ENCODE measurements at places on chromosomes 1 and 21.

DNA sequence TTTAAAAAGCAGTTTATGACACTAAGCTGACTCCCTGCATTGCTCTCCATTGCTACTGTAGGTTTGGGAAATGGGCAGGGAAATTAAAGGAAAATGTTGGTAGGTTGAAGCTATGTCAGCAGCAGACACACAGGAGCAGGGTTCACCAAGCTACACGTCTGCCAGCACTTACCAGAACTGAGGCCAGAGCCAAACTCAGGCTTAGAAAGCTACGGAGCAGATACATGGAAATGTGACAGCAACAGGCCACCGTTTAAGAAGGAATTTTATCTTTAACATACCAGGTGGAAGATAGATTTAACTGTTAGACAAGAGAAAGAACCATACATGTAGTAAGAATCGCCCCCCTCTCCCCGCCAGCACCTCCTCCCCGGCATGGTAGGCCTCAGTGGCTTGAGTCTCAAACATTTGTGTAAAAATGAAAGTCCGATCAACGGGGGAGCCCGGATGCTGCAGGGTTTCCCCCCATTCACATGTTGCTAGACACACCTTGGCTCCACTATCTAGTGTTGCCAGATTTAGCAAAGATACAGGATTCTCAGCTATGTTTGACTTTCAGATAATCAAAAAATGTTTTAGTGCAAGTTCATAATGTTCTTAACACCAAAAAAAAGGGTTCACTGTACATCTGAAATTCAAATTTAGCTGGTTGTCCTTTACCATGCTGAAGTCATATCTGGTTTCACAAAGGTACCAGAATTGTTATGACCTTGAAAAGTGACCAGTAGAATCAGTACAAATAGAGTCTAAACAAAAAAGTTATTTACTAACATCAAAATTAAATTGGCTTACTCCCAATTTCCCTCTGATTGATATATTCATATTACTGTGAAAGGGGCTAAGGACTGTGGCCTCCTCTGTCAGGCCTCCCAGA lies 6.7 kb downstream of the OR2T11 start:
- DNase-seq = no peak

DNA sequence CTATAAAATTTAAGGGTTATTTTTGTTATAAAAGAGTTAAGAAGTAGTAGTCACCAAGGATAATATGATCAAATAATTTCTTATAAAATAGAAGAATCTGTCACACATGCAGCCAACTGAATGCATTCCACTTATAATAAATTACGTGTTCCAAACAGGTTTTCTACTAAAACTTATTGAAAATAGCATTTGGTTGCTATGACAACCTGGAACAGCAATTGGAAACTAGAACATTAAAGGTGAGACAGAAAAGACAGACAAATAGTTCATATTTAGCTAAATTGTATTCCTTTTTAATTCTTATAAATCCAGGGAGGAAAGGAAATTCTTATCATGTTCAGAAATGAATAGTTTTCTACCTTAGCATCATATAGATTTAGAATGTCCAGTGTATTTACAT lies 9.1 kb upstream of the CHODL start:
- no peak for DNase-seq

DNA sequence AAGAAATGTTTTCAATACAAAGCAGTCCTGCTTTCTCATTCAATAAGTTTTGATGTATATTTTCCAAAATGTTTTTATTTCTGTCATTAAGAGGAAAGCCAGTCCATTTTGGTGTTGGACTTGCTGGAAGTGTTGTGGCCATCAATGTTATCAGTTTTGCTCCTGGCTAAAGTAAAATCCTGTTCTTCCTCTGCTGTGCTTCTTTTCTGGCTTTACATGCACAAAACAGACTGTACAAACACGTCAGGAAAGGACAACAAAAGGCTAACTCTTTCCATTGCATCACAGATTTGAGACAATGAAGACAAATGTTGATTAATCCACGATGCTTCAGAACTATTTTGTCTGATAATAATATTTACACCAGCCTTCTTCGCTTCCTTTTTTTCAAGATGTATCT lies 735.4 kb downstream of the LTN1 start:
- DNase-seq = no peak

DNA sequence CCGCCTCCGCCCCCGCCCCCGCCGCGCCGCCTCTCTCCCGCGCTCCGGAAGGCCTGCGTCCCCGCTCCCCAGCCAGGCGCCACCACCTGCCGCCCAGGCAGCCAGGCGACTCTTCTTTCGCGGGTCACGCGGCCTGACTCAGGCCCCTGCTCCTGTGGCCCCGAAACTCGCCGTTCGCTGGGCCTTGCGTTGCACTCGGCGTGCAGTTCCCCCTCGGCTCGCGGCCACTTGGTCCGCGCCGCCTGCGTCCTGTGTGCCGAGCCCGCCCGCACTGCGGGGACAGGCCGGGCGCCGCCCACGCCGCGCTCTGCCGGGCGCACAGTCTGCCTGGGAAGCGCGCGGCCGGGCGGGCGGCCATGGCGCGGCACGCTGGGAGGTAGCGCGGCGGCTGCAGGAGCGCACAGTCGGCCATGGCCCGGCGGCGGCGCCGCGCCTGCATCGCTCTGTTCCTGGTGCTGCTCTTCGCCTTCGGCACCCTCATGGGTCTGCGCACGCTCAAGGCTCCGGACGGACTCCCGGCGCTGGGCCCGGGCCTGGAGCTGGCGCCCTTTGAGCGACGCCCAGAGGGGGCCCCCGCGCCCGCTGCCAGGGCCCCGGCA lies at the start of gene MANEAL:
Gene MANEAL, plus strand, starts transcription at position 75 of the 599 bp plus-strand sequence. Its CDS starts 336 bp downstream, at position 411.
- DNase-seq = no peak

DNA sequence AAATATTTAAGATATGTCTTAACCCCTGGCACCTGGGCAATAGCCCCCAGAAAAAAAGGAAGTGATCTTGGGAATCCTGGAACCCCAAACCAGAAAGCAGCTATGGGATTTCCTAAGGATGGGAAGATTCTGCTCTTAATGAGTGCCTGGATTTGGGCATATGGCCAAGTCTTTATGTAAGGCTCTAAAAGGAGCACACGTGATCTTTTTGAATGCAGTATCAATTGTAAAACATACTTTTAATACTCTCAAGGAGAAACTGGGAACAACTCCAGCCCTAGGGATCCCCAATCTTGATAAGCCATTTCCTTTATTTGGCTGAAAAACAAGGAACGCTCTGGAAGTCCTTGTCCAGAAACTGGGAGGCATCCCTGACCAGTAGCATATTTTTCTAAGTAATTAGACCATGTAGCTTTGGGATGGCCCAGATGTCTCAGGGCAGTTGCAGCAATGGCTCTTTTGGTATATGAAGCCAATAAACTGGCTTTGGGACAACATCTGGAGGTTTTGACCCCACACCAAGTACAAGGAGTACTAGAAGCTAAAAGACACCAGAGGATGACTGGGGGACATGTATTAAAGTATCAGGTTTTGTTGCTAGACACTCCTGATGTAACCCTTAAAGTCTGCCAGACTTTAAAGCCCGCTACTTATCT lies 80.9 kb upstream of the KIAA0040 start:
- no peak for DNase-seq

DNA sequence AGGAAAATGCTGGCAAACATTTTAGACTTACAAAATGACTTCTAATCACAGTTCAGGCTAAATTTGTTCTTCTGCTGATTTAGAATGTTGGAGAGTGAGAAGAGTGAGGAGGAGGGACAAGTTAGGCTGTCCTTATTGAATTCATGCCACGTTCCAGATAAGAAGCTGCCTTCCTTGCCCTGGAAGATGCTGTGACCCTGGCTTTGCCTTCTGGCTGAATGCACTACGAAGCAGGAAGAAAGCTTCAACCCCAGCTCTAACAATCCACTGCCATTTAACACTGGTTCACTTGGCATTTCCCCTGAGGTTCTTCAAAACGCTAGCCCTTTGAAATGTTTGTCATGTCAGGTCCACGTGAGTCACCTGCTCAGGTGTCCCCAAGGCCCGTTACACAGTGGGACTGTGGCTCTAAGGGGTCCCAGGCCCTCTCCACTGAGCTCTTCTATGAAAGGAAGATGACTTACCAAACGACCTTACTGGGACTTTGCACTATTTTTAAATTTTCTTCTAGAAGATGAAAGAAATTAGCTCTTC lies 30.0 kb upstream of the LRRC8C start:
- no peak for DNase-seq

DNA sequence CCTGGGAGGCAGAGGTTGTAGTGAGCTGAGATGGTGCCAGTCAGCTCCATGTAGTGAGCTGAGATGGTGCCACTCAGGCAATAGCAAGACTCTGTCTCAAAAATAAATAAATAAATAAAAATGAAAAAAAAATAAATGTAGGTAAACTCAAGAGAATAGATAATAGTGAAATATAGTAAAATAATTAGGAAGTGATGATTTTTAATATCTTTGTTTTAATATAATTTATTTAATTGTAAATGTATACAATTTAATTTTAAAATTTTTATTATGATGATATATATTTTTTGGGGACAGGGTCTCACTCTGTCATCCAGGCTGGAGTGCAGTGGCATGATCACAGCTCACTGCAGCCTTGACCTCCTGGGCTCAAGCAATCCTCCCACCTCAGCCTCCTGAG lies 19.6 kb upstream of the SERINC2 start:
- no peak for DNase-seq

- DNase-seq = no peak
These were observed 18.4 kb downstream of the ZBTB17 start for GRCh38 chr1:15957221-15958095.

GRCh38 chr1:119968068-119968492 lies 71.8 kb upstream of the ADAM30 start:
- peak; percentile 5 for DNase-seq

DNA sequence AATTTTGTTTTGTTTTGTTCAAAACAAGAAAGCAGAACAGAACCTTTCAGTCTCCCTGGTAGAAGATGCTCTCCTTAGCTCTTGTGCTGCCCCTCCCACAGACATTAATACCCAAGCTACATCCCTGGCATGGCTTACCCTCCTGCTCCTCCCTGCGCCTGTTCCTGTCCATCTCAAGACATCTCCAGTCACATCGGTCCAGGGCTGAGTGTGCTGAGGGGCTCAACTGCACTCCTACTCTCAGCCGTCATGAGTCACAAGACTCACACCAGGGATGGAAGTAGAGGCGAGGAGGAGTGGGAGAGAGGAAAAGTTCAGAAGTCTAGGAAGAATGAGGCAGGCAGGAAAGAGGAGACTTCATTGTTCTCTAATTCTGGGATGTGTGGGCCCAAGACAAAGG lies 9.2 kb upstream of the TACSTD2 start:
- no peak for DNase-seq

DNA sequence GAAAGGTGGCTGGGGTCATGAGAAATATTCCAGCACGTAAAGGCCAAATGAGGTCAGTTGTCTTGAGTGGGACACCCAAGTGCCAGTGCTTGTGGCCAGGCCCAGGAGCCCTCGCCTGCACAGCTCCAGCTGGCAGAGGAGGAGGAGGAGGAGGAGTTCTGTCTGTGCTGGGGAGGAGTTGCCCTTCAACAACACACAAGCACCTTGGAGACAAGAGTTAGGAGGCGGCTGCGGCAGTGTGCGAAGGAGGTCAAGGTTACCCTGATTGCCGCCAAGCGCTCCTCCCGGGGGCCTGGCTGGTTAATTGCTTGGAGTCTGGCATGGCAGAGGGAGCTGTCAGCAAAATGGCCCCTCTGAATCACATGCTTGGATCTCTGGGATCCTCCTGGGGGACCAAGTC lies 45.1 kb downstream of the GRIK3 start:
- DNase-seq = no peak

- DNase-seq = no peak
These were observed 40.8 kb downstream of the RTCA start for GRCh38 chr1:100306735-100307313.

DNA sequence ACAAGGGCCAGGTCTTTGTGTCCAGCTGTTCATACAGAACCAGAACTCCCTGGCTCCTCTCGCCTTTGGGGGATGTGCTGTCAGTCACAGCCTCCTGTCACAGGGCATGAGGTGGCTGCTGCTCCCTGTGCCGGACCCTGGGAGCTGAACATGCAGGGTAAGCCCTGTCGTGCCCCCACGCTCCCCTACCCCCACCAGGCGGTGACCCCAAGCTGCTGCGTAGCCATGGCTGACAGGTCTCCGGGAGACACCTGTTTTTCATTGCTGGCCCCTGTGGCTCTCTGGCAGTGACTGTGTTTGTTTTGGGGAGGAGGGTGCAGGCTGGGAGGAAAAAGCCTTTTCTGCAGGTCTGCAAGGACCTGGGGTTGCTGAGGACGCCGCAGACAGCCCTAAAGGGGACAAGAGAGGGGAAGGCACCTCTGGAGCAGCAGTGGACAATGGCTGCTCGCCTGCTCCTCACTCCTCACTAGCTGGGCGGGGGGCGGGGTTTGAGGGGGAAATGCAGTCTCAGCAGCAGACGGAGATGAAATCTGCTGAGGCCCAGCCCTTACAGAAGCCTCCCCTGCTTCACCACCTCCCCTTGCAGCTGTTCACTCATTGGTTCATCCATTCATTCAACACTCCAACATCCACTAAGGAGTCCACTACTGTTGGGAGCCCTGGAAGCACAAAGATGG lies 81.4 kb downstream of the TRABD2B start:
- no peak for DNase-seq

- peak; percentile 62 for DNase-seq
These were observed 17.1 kb upstream of the CCDC190 start for GRCh38 chr1:162878000-162878596.

- DNase-seq = no peak
These were observed 73.2 kb downstream of the AK5 start for GRCh38 chr1:77355010-77355409.

GRCh38 chr1:69639159-69639558 lies 71.4 kb downstream of the LRRC7 start:
- no peak for DNase-seq

- no peak for DNase-seq
These were observed 520.5 kb downstream of the USP25 start for GRCh38 chr21:16250273-16250672.

DNA sequence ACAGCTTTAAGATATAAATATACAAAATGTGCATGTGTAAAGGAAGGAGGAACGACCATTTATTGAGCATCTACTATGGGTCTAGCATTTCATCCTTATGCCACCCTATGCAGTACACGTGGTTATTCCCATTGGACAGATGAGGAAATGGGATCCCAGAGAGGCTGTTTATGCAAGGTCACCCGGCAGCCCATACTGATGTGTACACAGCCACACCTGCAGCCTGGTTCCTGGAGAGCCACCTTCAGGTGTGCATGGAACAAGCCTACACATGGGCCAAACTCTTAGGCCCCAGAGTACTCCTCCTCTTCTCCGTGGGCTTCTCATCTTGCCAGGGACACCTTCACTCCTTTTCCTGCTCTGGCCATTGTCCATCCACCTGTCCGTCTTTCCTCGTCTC lies 108.8 kb downstream of the PAX7 start:
- no peak for DNase-seq

DNA sequence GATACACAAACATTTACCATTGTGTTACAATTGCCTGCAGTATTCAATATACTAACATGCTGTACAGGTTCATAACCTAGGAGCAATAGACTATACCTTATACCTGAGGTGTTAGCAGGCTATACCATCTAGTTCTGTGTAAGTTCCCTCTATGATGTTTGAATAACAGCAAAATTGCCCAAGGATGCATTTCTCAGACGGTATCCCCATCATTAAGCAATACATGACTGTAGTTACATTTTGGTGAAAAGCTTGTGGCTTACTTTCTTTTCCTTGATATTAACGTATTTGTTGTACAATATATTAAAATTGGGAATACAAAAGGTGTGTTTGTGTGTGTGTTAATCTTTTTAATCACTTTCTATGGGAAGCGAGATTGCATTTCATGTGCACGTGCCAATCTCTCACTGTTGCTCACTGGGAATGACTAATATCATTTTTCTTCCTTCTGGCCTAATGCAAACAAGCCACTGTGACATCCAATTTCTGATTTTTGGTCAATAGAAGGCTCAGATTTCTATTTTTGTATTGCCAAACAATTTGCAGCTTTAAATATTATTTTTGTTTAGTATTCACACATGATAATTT lies 36.7 kb upstream of the WLS start:
- no peak for DNase-seq

- no peak for DNase-seq
These were observed 85.4 kb downstream of the COLGALT2 start for GRCh38 chr1:183952101-183952500.

Measured in SHP77 treated with DMSO at 0.1 percent for 48 hours (cell line).